ENCODE measurements at places on chromosomes 4 and X.

- DNase-seq: no peak
Measured at GRCh38 chrX:45379236-45379635, 178.6 kb upstream of the DIPK2B start.

GRCh38 chrX:30830326-30830943, 58.6 kb downstream of the TAB3 start:
- no peak for DNase-seq

DNA sequence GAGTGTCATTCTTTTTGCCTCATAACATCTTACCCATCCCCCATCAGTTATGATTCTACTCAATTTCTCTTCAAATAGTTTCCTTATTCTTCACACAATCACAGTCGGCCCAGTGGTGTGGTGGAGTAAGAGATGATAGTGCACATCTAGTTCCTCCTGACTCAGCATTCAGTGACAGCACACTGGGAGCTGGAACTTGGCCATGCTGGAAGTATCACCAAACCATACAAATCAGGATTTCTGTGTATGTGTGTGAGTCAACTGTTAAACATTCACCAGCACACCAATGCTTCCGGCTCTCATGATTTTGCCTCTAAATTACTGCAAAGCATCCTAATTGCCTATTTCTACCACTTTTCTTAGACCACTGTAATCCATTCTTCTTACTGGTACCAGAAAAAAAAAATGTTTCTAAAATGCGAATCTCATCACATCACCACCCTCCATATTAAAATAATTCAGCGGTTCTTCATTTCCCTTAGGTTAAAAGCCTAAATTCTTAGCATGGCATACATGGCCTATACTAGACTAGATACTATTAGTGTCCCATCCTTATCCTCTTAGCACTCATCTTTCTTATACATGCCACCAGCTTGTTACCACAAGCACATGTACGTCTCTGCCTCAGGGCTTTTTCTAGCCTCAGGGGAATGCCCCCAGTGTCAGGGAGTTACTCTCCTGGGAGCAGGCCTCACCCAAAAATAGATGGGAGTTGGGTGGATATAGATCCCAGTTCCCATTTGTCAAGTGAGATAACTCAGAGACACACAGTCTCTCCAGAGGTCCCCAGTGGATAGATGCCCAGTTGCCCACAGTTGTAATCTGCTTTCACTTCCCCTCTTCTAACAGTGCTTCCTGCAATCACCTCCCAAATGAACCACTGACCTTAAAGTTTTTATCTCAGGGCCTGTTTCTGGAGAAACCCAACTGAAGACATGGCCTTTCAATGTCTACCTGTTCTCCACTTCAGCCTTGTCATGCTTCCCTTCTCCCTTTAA, 49.2 kb upstream of the DDX53 start:
- DNase-seq: no peak

GRCh38 chrX:109600237-109600651, 24.7 kb downstream of the KCNE5 start:
- no peak for DNase-seq

- no peak for DNase-seq
Measured at GRCh38 chr4:121655320-121656268, 41.2 kb downstream of the ANXA5 start.

DNA sequence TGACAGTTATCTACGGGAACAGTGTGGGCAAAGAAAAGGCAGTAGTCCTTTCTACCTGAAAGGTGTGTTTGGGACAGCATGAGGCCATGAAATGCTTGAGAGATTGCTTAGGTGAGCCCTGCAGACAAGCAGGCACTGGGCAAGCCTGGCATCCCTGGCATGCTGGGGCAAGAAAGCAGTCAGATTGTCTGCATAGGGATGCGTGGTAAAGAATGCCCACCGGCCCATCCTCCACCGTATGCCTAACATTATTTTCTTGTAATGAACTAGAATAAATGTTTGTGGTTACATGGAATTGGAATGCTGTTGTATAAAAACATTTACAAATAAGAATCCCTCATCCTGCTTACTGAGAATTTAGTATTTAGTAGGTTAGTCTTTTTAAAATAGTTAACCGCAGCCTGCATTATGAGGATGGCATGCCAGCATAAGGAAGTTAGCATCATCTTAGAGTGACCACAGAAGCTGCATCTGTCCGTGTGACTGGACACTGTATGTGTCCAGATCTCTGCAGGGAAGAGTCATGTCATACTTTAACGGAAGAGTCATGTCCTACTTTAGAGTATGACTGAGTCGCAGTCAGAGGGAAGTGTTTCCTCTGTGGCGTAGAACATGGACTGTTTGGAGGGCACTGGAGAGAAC, 18.9 kb downstream of the ZBTB49 start:
- DNase-seq: no peak

- DNase-seq: no peak
Measured at GRCh38 chr4:75040703-75041102, 107.8 kb downstream of the PARM1 start.

DNA sequence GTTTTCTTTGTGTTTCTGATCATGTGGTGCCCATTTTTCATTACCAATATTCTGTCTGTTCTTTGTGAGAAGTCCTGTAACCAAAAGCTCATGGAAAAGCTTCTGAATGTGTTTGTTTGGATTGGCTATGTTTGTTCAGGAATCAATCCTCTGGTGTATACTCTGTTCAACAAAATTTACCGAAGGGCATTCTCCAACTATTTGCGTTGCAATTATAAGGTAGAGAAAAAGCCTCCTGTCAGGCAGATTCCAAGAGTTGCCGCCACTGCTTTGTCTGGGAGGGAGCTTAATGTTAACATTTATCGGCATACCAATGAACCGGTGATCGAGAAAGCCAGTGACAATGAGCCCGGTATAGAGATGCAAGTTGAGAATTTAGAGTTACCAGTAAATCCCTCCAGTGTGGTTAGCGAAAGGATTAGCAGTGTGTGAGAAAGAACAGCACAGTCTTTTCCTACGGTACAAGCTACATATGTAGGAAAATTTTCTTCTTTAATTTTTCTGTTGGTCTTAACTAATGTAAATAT, 110.4 kb downstream of the IL13RA2 start:
- DNase-seq: no peak

DNA sequence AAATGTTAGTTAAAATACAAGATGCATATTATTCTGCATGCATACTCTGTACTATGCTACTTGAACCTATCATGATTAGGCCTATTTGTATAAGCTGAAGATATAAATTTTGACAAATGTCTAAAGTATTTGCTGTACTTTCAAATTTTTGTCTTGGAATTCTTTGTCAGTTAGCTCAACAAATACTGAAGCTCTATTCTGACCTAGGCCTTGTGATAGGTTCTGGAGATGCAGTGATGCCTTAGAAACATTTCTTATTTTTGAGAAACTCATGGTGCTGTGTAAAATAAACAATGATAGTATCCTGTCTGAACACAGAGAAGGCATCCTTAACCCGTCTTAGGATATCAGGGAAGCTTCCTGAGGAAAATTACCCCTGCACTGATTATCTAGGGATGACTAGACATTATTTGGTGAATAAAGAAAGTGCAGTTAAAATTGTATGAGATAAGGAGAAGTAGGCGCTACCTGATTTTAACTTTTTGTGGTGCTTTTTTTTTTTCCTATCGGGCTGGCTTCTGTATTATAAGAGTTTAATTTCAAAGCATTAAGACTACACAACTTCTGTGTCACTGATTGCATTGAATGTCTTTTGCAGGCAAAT, 43.4 kb downstream of the MOB1B start:
- DNase-seq: no peak

DNA sequence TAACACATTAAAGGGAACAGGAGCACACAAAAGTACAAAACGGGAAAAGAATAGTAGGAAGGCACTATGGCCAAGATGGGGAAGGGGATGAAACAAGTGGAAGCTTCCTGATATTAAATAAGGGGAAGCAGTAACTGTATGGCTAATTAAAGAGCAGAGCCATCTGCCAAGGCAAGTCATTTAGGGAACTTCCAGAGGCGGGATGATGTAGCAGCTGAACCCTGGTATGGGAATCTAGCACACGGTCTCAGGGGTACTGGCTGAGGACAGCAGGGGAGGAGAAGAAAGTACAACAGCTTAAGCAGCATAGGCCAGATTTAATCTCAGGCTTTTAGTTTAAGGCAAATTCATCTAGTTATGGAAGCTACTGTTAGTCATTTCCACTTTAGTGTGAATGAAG, 59.1 kb downstream of the IGFBP7 start:
- no peak for DNase-seq

GRCh38 chr4:72974694-72975487, 94.6 kb downstream of the COX18 start:
- no peak for DNase-seq

- DNase-seq: peak; percentile 53
Measured at GRCh38 chrX:129647418-129648410, 7.0 kb downstream of the APLN start.

DNA sequence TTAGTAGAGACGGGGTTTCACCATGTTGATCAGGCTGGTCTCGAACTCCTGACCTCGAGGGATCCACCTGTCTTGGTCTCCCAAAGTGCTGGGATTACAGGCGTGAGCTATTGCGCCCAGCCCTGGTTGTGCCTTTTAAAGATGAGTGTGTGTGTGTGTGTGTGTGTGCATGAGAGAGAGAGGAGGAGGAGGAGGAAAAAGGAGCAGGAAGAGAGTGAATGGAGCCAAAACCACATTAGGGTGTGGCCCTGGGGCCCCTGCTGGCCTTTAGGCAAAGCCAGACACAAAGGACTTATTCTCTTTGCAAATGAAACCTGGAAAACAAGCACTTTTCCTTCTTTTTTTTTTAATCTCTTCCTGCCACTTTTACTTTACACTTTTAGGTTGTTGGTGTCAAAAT, 48.2 kb upstream of the KLF3 start:
- no peak for DNase-seq

GRCh38 chr4:108888769-108889168, 125.9 kb upstream of the ETNPPL start:
- no peak for DNase-seq

GRCh38 chr4:13970349-13970748, 342.8 kb upstream of the BOD1L1 start:
- no peak for DNase-seq

DNA sequence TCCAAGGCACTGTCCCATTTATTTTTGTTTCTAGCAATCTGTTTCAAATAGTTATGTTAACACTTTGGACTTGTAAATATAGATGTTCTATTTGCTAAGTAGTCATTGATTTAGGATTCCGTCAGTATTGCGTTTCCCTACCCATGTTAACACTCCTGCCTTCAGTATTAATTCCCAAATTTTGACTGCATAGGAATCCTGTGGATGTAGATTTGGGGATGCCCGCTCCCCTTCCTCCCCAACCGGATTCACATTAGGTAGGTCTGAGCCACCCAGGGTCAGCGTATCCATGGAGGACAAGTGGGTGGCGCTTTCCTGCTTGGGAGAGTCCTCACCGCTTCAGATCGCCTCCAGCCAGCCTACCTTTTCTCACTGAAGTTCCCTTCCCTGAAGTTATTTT, 1.1 kb upstream of the SORBS2 start:
- DNase-seq: no peak

DNA sequence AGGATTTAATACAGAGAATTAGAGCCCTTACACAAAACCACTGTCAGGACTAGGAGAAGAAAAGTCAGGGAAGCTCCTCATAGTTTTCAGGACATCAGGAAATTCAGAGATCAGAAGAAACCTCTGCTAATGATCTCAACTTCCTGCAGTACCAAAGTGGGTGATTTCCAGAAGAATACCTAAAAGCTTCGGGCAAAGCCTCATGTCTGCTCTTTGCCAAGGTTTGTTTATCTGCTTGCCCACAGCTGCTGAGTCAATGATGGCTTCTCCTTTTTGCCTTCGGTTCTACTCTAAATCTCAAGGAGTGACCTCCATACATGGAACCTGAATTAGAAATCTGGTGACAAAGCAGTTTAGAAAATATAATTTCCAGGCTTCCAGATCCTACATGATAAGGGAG, 68.4 kb downstream of the USP38 start:
- DNase-seq: no peak
